ENCODE measurements at places on chromosomes 3 and 15.

DNA sequence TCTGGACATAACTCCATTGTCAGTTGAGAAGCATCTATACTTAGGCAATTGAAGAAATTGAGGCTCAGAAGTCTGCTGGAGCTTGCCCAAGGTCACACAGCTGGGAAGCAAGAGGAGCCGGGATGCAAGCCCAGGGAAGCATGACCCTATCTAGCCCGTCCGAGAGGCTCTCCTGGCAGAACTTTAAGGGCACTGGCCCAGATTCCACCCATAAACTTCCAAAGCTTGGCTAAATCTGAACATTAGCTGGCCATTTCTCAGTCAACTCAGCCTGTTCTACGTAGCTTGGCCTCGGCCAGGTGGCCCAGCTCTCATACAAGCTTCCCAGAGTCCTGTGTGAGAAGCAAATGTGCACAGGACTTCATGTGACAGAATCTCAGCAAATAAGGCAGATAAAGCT, 75.8 kb downstream of the LRIG1 start:
- no peak for DNase-seq

- no peak for DNase-seq
These were observed 16.2 kb downstream of the MBNL1 start for GRCh38 chr3:152284906-152285305.

DNA sequence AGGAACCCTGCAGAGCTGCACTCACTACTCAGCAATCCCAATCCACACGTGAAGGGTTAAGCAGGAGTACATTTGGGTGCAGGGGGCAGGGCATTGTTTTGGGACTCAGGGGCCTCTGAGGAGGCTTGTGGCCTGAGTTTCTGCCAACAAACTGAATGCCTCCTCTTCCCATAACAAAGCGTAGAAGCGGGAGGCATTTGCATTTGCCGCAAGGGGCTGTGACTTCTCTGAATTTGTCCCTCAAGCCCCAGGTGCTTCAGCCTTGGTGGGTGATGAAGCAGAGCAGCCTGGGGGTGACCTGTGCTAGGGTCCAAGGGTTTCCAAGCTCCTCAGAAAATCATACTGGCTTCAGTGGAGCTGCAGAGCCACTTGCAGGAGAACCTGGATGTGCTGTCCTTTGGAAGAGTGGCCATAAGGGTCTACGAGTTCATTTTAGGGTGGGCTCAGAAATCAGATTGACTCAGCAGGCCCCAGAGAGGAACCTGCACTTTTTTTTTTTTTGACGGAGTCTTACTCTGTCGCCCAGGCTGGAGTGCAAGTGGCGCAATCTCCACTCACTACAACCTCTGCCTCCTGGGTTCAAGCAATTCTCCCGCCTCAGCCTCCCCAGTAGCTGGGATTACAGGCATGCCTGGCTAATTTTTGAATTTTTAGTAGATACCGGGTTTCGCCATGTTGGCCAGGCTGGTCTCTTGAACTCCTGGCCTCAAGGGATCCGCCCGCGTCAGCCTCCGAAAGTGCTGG, 1.4 kb upstream of the RPSA start:
- no peak for DNase-seq

DNA sequence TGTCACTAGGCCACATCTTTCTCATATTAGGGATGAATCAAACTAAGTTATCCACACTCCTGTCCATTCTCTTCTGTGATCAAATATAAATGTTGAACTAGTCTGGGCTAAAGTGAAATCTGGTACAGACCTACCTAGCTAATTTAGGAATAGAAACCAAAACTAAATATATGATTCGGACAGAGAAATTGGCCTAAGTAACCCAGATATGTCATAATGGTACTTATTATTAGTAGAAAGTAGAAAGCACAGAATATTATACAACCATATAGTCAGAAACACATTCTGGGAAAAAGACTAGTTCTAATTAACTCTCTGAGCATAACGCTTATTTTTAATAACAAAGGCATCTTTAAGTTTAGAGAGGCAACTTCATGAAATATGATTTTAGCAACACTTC, 389.0 kb downstream of the LSAMP start:
- no peak for DNase-seq

DNA sequence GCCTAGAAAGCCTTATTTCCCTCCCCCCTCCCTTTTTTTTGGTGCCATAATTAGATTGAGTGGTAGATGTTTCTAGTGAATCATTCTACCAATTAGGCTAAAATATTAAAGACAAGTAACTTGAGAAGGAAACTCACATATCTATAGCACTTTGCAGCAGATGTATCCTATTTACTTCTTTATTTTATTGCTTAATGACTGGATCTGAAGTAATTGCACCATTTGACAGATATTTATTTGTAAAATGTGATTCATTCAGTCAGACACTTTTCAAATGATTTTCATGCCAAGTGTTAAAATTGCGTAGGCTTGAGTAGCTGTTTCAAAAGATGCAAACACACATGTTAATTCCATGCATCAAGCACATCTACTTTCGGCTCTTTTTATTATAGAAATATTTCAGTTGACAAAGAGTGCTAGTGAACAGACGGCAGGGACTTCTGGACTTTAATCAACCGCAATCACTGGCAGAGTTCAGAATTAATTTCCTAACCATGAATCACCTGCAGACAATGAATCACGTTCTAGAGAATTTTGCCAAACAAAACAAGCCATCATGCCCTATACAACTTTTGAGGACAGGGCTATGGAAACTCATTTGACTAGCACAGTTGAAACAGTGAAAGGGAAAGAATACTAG, 636.8 kb downstream of the MECOM start:
- DNase-seq = no peak

GRCh38 chr15:41241221-41241964, 10.3 kb downstream of the CHP1 start:
- DNase-seq = no peak

DNA sequence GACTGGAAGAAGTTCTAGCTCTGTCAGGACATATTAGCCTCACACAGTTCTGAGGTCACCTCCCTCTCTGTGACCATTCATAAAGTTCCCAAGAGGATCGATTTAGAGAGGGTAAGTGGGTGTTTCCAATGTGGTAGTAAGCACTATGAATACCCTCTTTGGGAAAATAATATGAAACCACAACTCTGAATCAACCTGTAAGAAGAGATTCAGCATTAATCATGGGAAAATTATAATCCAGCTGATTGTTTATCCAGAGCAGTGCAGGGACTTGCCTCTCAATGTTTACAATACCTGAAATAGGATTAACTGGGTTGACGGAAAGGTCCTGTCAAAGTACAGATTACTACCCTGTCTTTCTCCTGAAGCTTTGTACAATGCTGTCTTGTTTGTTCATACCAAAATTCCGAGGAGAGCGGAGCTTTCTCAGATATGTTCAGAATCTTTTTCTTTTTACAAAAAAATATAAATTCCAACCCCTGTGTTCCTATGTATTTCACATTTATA, 302.9 kb upstream of the DPPA4 start:
- no peak for DNase-seq

GRCh38 chr15:75809986-75810750, 33.1 kb upstream of the UBE2Q2 start:
- no peak for DNase-seq

- DNase-seq = no peak
These were observed 305.6 kb upstream of the LRRFIP2 start for GRCh38 chr3:37479981-37480380.

DNA sequence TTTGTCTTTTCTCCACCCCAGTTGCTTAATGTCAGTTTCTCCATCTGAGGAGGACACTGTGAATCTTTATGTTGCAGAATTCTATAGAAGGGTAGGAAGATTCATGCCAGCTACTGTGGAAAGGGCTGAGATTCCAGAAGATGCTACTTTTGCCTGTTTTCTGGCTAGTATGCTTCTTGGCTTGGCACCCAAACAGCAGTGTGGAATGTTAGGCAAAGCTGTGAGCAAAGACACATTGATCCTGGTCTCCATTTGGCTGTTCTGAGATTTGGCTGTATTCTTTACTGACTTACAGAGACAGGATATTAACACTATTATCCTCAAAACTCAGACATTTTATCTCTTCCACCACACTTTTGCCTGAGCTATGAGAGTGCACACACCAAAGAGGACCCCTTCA, 39.3 kb downstream of the PDHB start:
- DNase-seq = no peak

- DNase-seq = no peak
These were observed 20.9 kb downstream of the RAF1 start for GRCh38 chr3:12643010-12643380.

DNA sequence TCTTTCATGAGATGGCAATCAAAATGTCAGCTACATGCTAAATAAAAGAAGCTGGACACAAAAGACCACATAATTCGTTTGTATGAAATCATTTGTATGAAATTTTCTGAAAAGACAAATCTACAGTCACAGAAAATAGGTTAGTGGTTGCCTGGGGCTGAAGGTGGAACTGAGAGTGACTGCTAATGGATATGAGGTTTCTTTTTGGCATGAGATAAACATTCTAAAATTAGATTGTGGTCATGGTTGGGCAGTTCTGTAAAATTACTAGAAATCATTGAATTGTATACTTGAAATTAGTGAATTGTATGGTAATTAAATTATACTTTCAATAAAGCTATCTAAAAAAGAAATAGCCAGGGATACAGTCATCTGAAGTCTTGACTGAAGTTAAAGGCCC, 2.7 kb upstream of the DMXL2 start:
- DNase-seq = no peak

- no peak for DNase-seq
These were observed 5.4 kb upstream of the LRRC15 start for GRCh38 chr3:194374935-194375334.

DNA sequence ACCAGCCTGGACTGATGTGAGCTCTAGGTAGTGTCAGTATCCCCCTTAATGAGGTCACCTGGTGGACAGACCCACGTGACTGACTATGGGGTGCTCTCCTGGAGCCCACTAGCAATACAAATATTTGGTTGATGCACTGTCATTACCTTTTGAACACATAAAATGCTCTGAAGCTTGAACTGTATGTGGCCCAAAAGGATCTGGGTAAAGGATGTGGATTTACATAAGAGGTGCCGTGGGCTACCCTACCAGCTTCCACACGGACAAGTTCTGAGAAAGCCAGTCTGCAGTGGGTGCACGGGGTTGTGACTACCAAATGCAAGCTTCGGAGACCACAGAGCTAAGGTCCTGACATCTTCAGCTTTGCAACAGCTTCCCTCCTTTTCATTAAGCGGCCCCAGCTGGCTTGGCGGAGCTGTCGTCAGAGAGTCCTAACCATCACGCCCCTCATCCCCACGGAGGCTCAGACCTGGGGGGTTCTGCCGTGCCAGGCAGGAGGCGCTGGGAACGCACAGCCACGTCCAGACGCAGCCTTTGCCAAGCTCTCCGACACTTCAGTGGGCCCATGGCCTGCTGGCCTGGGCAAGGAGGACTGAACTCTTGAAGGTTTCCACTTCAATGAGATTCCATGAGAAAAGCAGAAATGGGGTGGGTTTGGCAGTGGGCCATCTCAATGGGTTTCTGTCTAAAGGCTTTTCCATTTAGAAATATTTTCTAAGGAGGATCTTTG, 228.3 kb downstream of the ADAMTS17 start:
- DNase-seq = no peak

- no peak for DNase-seq
These were observed 98.6 kb downstream of the ALCAM start for GRCh38 chr3:105465251-105465853.

DNA sequence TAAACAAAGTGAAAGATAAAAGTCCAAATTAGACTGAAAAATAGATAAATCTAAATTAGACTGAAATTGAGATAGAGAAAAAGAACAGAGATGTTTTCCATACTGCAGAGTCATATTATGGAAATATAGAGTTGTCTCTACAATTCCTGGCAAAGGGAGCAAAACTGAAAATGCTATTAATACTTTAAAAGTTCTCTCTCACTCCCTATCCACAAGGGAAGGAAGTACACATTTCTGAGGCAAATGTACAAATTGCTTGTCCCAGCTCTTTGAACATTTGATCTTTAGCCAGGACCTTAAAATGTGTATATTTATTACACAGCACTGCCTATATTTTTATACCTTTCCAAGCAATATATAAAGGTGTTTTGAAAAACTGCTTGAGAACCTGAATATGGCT, 225.1 kb upstream of the SEMA6D start:
- DNase-seq = no peak

DNA sequence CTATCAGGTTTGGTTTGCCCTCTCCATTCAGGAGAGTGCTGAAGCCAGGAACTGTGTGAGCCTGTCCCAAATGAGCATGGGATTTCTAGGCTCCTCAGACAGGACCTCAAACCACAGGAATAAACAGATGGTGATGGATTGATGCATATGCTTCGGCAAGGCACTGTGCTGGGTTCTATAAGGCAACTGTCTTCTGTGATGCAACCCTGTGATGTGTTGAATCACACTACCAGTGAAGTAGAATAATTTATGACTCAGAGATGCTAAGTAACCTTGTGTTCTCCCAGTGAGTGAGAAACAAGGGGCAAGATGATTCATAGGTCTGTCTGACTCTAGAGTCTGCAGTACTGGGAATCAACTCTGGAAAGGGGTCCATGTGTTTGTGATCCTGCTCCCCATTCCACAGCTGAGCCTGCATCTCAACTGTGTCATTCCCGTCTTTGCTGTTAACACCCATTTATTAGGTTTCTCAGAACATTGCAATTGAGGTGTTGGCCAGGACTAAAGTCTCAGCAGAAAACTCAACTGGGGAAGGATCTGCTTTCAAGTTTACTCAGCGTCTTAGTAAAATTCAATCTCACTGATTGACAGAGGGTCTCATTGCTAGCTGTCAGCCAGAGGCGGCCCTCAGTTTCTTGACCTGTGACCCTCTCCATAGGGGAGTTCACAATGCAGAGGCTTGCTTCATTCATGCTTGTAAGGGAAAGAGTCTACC, 510.1 kb upstream of the CFAP20DC start:
- DNase-seq = no peak

DNA sequence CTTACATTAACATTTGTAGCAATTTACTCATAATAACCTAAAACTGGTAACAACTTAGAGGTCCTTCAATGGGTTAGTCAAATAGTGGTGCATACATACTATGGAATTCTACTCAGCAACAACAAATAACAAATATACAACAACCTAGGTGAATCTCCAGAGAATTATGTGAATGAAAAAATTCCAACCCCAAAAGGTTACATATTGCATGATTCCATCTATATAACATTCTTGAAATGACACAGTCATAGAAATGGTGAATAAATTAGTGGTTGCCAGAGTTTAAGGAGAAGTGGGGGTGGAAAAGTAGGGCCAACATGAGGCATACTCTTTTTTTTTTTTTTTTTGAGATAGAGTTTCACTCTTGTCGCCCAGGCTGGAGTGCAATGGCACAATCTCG, 12.7 kb upstream of the SNTN start:
- no peak for DNase-seq

GRCh38 chr3:120181632-120182031, 87.4 kb upstream of the GSK3B start:
- no peak for DNase-seq

Measured in activated naive CD8-positive, alpha-beta T cell treated with anti-CD3 and anti-CD28 coated beads, Interleukin-2, amount 10 ng/mL, durations not matched to agents 7 days and 5 days (primary cell).